GM23248 (cell line): ENCODE measurements at places on chromosomes 2 and 18. TPM values are rescaled to one million over a fixed set of nuclear protein-coding genes. Genes with fewer than 3 reads are reported as not detected.

DNA sequence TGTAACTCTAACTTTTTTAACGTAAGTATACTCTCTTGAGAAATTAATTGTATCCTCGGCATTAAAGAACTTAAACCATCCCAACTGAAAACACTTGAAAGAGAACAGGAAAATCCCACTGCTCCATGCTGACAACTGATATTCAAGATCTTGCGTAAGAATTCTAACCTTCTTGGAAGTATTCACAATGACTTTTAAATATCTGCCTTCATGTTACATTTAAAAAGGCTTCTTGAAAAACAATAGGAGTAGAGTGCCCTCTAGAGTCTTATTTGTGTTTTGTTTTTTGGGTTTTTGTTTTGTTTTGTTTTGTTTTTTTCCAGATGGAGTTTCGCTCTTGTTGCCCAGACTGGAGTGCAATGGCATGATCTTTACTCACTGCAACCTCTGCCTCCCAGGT lies 65.4 kb upstream of the DNAJC10 start:
- DNase-seq: peak; percentile 74

DNA sequence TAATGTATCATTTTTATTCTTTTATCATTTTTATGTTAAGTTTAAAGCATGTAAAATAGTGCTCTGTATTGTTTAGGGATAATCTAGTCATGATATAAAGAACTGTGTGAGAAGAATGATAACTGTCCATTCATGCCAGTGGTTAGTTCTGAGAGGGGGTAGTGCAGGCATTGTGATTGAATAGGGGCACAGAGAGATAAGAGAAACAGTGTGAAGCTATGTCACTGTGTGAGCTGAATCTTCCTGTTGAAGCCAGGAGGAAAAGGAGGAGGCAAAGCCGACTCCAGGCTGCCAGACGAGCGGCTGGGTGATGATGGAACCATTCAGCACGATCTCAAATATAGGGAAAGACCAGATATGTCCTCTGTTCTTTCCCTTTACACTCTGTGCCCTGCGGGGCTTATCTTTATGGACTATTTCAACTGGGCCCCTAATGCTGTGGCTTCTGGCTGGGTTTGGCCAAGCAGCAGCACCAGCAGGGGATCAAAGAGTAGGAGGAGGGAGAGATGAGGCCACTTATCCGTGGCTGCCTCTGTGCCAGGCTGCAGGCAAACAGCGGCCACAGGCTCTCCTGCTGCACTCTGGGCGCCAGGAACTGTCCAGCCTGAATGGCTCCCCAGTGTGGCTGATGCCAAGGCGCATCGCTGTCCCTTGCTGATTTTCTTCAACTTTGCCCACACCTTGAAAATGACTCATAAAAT lies 128.0 kb downstream of the SPP2 start:
- DNase-seq: peak; percentile 47

DNA sequence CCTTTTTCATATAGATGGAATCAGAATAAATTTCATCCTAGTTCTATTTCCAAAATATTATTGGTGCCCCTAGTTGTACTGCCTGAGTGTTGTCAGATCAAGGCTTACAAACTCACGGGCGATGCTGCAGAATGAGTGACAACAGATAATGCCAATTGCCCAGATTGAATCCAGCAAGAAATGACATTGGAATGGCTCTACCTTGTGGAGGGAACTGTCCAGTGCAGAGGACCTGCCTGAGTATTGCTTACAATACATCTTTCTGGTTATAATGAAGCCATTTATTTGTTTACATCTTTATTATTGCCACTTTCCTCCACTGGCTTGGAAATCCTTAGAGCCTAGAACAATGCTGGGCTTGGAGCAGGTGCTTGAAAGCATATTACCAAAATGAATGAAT lies 7.8 kb upstream of the IL1R2 start:
- DNase-seq: peak; percentile 51

DNA sequence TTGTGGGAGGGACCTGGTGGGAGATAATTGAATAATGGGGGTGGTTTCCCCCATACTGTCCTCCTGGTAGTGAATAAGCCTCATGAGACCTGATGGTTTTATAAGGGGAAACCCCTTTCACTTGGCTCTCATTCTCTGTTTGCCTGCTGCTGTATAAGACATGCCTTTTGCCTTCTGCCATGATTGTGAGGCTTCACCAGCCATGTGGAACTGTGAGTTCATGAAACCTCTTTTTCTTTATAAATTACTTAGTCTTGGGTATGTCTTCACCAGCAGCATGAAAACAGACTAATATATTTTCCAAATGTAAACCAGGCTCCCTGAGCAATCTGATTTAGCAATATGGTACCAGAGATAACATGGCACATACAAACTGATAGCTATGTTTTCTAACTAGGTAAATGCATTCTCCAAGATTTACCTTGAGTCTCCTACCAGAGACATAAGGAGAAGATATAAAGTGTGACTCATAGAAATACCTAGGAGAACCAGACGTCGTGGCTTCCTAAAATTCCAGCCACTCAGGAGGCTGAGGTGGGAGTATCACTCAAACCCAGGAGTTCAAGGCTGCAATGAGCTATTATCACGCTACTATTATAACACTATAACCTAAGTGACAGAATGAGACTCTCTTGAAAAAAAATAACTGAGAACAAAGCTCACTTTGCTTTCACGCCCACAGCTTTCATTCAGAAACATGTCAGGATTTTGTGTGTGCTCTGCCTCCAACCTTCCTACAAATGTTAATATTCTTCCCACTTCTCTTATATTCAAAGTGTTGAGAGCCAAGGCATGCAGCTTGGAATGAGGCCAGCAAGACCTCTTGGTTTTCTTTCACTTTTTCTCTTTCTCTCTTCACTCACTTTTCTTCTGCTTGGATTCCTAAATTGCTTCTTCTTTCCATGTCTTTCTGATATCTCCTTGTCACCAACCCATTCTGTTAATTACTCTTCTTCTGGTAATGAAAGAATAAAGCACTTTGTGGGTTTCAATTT lies 263.9 kb upstream of the UBE2E3 start:
- DNase-seq: no peak

NLRC4 gene
- polyA plus RNA-seq: 0.09 and 0.18 TPM in 2 replicates

DNA sequence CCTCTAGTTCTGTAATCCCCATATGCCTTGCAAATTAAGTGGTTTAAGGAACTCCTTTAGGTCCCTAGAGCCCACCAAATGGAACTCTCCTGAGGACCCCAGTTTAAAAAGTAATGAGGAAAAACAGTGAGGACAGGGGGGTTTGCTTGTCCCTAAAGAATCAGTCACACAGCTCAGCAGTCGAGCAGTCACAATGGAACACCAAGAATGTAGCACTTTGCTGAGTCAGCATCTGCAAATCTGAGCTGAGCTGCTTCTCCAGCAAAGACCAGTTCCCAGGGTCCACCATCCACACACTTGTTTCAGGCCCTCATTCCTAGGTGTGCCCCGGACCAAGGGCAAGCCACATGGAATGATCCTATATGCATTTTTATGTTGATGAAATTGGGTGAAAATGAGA lies 46.2 kb upstream of the NEDD4L start:
- no peak for DNase-seq

DNA sequence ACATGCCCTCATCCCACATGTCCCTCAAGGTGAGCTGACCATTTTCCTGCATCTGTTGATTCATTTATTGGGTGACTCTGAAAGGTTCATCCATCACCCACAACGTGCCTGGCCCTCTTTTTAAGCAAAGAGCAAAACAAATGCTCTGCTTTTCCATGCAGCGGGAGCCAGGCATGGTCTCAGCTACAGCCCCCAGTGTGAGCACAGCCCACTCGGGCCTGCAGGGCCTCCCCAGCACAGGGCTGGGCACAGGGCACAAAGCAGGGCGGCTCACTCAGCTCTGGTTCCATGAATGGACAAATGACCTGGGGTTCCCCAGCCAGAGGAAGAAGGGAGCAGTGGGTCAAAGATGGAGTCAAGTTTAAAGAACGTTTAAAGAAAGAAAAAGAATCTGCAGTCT lies 24.1 kb upstream of the OTOS start:
- DNase-seq: no peak

UPP2 gene
- not detected in 2 replicates for polyA plus RNA-seq

CAVIN2 gene
- polyA plus RNA-seq: 5.2 and 6.1 TPM in 2 replicates
